ENCODE measurements at places on chromosomes 1 and 21. TPM values are rescaled to one million over a fixed set of nuclear protein-coding genes. Genes with fewer than 3 reads are reported as not detected.

AMPD1 gene
- total RNA-seq: not detected

EXTL1 gene
- total RNA-seq: not detected

FAM78B gene
- total RNA-seq: 0.16 TPM

MROH9 gene
- total RNA-seq: not detected

KRTAP13-2 gene
- not detected for total RNA-seq

NUDT17 gene
- 2.5 TPM for total RNA-seq

TTC22 gene
- not detected for total RNA-seq

CD1B gene
- not detected for total RNA-seq

CFAP74 gene
- not detected for total RNA-seq

PLA2G2F gene
- not detected for total RNA-seq

LAPTM5 gene
- total RNA-seq: 11.2 TPM

PIGR gene
- not detected for total RNA-seq

C8B gene
- total RNA-seq: not detected

CHIA gene
- total RNA-seq: not detected

OR2T33 gene
- total RNA-seq: not detected

CDC42BPA gene
- 159 TPM for total RNA-seq

CHD5 gene
- under 0.01 TPM for total RNA-seq

DYNLT5 gene
- total RNA-seq: 2.9 TPM
